ENCODE measurements at places on chromosomes 4 and X.

DNA sequence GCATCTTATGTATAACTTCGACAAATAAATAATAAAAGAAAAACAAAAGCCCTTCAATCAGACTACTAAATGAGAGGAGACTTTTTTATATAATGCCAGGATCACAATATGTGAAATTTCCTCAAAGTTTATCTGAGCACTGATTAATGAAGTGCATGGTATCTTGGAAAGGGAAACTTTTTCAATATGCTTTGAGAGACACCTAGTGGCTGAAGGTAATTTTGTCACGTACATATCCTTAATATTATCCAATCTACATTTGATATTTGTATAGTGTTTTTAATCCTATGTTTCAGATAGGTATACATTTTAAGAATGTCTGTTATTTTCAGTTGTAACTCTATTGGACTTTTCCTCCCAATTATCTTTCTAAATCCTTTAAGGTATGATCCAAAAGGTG lies 146.8 kb downstream of the KLHL4 start:
- peak; percentile 24 for DNase-seq

DNA sequence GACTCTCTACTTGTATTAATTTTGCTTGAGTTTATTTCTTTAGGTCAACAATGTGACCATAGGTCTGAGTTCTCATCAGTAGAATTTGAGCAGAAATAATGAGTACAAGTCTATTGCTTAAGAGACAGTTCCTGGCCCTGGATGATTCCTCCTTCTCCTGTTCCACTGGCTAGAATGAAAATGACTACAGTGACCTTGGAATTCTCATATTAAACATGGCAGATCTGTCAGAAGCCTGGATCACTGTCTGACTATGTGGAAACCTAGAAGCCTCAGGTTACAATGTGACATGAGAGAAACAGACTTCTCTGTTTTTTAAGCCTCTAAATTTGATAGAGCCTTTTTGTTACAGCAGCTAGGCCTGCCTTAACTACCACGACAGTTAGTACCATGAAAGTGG lies 82.9 kb upstream of the MED14 start:
- no peak for DNase-seq

GRCh38 chr4:63529581-63530337 lies 879.5 kb downstream of the TECRL start:
- no peak for DNase-seq

- no peak for DNase-seq
Observed at GRCh38 chr4:5096261-5096660, 45.0 kb downstream of the STK32B start.

- no peak for DNase-seq
Observed at GRCh38 chr4:54120518-54120917, 20.6 kb downstream of the GSX2 start.

DNA sequence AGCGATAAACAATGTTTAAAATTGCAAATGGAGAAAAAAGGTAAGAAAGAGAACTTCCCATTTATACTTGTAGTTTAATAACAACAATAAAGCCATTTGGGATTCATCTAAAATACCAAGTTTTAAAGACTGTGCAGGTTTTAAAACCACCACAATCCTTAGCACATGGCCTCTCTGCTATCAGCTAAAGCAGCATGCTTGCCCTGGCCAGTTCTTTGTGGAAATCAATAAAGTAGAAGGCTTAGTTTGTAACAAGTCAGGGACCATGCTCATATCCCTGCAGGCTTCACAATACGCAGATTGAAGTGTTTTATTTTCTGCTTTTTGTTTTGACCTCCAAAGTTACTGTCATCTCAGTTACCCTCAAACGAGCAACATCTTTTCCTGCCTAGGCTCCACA lies 249.5 kb downstream of the INPP4B start:
- DNase-seq, result no peak

DNA sequence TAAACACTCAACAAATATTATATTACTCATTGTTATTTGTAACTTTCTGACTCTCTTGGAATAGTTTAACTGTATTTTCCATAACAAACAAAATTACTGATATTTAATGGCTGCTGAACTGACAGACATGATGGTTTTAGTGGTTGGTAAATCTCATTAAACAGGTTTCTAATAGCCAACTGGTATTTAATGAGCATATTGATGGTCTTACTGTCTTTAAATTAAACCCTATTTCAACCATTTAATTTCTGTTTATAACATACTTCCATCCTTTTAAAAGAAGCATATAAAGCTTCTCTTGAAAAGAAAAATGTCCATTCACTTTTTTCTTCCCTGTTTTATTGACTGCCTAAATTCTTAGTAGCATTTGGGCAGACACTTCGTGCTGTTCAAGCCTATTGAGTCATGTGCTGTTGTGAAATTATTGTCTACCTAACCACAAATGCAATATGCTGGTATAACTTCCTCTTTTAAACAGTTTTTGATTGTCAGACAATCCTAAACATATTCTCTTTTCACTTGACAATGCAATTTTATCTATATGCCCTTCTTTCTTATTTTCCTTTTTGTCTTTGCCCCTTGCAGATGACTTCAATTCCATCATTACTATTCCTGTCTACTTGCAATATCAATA lies 163.9 kb upstream of the SLC7A11 start:
- peak; percentile 6 for DNase-seq

DNA sequence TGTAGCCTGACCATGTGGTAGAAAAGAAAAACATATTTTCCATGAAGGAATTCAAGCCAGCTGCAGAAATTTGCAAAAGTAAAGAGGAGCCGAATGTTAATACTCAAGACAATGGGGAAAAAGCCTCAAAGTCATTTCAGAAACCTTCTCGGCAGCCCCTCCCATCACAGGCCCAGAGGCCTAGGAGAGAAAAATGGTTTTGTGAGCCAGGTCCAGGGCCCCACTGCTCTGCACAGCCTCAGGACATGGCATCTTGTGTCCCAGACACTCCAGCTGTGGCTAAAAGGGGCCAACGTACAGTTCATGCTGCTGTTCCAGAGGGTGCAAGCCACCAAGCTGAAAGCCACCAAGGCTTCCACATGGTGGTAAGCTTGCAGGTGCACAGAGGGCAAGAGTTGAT lies 50.9 kb upstream of the BBS12 start:
- DNase-seq, result no peak

DNA sequence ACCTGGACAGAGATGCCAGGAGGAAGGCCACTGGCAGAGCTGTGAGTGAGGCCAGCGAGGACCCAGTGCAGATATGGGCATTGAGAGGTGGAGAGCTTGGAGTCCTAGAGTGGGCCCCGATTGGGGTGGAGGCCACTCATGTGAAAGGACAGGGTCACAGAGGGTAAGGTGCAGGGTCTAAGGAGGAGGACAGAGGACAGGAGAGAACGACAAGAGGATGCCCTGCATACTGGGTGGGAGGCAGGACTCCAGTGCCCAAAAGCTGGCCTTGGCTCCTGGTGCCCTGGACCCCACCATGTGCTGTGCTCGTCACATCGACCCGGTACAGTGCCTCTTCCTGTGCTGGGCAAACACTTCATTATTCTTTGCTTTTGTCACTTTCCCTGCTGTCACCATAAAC lies 66.7 kb downstream of the NAT8L start:
- DNase-seq, result no peak

- no peak for DNase-seq
Observed at GRCh38 chr4:5137927-5138326, 86.6 kb downstream of the STK32B start.

GRCh38 chr4:37445023-37445422 lies 200.5 kb downstream of the NWD2 start:
- DNase-seq, result no peak

DNA sequence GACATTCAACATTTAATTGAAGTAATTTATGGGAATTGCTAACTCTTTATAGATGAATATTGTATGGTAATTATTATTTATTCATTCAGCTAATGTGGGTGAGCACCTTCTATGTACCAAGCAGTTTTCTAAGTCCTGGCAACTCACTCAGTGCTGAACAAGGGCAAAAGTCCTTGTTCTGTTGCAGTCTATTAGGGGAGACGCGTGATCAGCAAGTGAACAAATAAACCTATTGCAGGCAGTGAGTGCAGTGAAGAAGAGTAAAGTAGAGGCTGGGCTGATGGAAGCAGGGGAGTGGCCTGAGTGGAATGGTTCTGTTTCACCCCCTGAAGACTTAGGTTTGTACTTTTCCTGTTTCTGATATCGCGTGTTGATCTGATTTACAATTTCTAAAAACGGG lies 214.3 kb downstream of the RAPGEF2 start:
- no peak for DNase-seq

GRCh38 chrX:151938172-151938571 lies 25.5 kb downstream of the MAGEA4 start:
- DNase-seq, result no peak

GRCh38 chr4:174278467-174278866 lies 5.0 kb downstream of the FBXO8 start:
- DNase-seq, result no peak

DNA sequence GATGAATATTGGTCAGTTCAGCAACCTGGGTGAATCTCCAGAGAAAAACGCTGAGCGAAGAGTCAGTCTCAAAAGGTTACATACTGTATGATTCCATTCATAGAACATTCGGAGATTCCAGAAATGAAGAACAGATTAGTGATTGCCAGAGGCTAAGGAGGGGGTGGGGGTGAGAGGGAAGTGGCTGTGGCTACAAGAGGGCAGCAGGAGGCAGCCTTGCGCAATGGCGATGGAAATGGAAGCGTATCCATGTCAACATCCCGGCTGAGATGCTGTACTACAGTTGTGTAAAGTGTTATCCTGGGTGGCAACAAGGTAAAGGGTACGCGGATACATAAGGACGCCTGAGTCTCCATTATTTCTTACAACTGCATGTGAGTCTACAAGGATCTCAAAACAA lies 18.0 kb downstream of the LYAR start:
- no peak for DNase-seq

GRCh38 chrX:7514871-7515599 lies 327.9 kb upstream of the VCX start:
- no peak for DNase-seq

- DNase-seq, result no peak
Observed at GRCh38 chrX:108347800-108348199, 90.4 kb downstream of the COL4A6 start.

GRCh38 chr4:7108046-7108625 lies 40.3 kb upstream of the GRPEL1 start:
- no peak for DNase-seq

DNA sequence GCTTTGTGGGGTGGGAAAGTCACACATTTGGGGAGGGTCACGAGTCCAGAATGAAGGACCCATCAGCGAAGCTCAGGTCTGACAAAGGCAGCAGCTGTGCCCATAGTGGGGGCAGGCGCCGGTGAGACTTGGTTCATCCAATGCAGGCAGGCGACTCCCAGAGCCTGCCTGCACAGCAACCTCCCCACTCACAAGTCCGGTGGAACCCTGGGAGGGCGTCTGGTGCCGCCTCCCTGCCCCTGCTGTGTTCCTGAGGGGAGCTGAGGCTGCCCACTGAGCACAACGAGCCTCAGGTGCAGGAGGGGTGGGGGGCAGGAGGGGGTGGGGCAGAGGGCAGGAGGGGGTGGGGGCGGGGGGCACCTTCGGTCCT lies 13.7 kb downstream of the LRPAP1 start:
- DNase-seq, result no peak

- DNase-seq, result no peak
Observed at GRCh38 chrX:51876441-51876840, 17.0 kb upstream of the MAGED1 start.
